ENCODE measurements at places on chromosomes 1 and 21.

DNA sequence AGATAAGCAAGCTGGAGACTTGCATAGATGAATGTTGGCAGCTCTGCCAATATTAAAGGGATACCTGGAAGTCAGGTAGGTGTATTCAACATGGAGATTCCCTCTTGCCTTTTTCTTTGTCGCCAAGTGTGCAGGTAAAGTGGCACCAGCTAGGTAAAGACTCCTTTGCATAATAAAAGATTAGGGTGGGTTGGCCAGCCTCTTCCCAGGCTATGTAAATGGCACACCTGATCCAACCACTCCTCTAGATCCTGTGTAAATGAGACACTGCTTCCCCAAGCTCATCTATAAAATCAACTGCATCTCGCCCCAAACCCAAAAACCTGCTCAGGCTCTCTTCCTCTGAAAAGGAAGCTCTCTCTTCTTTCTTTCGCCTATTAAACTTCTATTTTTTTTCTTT, 100.8 kb upstream of the DSCAM start:
- no peak for DNase-seq

DNA sequence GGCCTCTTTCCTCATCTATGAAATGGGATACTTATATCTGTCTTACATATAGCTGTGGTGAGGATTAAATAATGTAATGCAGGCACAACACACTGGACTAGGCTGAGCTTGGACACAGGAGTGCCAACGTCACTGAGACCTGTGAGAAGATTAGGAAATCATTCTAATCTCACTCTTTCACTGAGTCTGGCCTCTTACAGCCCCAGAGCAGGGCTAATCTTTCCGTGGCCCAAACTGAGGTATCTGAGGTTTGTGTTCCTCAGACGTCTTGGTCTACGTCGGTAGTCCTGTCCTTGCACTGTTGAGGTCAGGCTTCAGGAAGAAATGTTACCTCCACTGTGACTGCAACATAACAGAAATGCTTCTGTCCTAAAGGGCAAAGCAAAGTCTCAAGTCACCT, 22.6 kb upstream of the A3GALT2 start:
- no peak for DNase-seq

GRCh38 chr21:43323244-43324005, 103.5 kb downstream of the SIK1 start:
- DNase-seq: no peak

DNA sequence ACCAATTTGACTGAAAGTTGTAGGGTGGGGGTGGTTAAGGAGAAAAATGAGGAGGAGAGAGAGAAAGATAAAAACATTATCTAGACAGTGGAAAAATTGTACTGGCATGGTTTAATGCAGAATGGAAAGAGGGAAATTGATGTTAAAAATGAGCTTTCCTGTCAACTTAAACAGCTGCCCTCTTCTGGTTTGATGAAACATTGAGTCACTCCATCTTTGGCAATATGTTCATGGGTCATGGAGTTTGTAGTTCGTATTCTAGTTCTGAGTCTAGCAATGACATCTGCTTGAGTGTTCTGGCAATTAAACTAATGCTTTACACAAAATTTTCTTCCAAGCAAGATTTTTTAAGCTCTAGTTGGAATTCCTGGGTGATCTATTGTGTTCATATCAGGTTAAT, 9.6 kb downstream of the ZNF648 start:
- no peak for DNase-seq

DNA sequence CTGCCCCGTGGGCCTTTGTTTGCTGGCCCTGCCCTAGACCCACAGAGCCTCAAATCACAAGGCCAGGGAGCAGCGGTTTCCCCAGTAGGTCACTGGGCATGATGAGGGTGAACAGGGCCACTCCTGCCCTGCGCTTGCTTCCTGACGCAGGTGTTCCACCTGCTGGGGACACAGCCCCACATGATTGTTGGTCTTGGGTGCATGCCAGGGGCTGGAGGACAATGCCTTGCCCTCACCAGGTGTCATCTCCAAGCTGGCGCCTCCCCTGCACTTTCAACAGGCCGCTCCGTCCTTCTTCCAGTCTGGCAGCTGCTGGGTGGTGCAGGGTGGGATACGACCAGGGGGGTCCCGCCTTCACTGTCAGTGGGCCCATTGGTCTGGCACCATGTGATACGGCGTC, 24.3 kb downstream of the IL10RB start:
- no peak for DNase-seq

DNA sequence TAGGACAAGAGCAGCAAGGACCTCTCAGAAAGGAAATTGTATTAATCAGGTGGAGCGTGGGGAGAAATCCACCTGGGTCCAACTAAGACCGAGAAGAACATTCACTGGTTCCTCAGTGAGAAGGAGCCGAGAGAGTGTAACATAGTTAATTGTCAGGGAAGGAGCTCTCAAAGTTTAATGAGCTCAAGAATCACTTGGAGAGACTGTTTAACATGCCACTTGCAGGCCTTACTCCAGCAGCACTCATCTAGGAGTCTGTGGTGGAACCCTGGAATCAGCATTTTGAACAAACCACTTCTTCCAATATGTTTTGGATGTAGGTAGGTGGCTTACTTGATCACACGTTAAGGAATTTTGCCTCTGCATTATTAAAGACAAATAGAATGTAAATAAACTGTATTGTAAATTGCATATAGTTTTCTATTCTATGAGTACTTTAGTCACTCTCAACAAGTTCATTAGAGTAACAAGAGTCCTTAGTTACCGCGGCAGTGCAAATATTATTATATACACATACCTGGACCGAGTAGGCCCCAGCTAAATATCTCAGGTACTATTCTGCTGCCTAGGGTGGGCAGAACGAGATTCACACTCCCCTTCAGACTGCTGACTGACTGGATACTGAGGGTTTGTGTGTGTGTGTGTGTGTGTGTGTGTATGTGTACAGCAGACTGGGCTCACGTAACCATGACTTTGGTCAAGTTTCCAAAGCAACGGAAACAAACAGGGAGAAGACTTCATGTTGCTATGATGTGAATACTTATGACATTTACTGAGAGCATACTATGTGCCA, 203.2 kb upstream of the USP24 start:
- DNase-seq: no peak

GRCh38 chr1:167196166-167196565, 24.5 kb upstream of the POU2F1 start:
- DNase-seq: no peak

- no peak for DNase-seq
These were observed 454 bp downstream of the CORT start for GRCh38 chr1:10450156-10450814.

- DNase-seq: no peak
These were observed 122.8 kb downstream of the SYF2 start for GRCh38 chr1:25109531-25109951.

GRCh38 chr21:46664316-46664995, 29.0 kb downstream of the PRMT2 start:
- DNase-seq: no peak

DNA sequence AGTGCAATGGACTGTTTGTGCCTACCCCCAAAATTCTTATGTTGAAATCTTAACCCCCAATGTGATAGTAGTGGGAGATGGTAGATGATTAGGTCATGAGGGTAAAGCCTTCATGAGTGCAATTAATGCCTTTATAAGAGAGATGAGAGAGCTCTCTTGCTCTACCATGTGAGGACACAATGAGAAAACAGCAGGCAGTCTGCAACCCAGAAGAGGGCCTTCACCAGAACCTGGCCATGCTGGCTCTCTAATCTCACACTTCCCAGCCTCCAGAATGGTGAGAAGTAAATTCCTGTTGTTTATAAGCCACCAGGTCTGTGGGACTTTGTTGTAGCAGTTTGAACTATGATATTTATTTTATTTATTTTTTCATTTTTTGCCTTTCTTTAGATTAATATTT, 21.0 kb downstream of the RYR2 start:
- no peak for DNase-seq

- no peak for DNase-seq
These were observed 1.7 kb upstream of the INAVA start for GRCh38 chr1:200892958-200893357.

GRCh38 chr1:104593413-104594187, 843.9 kb downstream of the AMY1C start:
- peak; percentile 26 for DNase-seq

DNA sequence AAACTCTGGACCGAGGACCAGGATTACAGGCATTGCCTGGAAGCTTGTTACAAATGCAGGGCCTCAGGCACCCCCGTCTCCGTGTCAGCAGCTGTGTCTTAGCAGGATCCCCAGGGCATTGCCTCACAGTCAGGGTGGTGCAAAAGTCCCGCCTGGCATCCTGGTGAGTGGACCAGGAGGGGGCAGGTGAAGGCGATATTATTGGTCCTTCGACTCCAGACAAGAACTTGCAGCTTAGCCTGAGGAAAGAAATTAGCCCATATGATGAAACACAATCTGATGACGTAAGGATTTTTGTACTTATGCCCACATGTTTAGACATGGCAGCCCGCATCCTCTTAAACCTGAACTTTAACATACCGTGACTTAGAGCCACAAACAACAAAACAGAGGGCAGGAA, 40.8 kb downstream of the RSPH1 start:
- no peak for DNase-seq

GRCh38 chr1:216566641-216567205, 143.5 kb upstream of the USH2A start:
- peak; percentile 1 for DNase-seq

GRCh38 chr1:39507230-39507928, 15.9 kb downstream of the BMP8A start:
- DNase-seq: no peak

DNA sequence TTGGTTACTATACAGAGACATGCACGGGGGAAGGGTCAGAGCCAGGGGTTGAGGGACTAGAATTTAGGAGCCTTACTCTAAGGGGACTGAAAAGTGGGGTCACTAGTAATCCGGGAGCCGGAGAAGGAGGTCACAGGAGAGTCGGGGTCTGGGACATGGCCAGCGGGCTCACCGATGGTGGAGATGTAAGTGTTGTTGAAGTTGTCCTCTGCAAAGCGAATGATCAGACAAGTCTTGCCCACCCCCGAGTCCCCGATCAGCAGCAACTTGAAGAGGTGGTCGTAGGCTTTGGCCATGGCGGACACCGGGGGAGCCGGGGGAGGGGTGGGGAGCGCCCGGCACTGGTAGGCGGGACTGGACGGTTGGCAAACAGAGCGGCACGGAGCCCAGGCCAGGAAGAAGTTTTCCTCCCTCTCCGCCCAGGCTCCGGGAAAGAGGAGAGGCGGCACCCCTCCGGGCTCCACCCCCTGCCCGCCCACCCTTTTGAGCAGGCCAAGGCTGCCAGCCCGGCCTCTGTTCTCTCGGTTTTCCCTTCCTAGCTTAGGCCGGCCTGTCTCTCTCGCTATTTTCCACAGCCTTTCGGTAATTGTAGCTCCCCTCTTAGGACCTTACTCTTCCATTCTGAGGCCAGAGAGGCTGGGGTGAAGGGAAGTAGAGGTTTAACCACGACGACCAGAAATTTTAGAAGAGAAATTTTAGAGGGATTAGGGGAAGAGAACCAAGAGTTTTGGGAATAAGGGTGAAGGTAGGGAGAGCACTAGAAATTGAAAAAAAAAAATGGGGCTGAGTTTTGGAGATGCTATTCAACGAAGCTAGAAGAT, at the start of gene RAB13:
Gene RAB13 (minus strand): TSS at position 399 of the 821 bp plus-strand sequence. CDS start 103 bp downstream, at position 296.
- no peak for DNase-seq

GRCh38 chr1:182235952-182236650, 155.5 kb downstream of the GLUL start:
- no peak for DNase-seq

- no peak for DNase-seq
These were observed 34.2 kb downstream of the SYF2 start for GRCh38 chr1:25197982-25198662.

GRCh38 chr21:46004168-46004861, 22.7 kb downstream of the COL6A1 start:
- DNase-seq: peak; percentile 7

DNA sequence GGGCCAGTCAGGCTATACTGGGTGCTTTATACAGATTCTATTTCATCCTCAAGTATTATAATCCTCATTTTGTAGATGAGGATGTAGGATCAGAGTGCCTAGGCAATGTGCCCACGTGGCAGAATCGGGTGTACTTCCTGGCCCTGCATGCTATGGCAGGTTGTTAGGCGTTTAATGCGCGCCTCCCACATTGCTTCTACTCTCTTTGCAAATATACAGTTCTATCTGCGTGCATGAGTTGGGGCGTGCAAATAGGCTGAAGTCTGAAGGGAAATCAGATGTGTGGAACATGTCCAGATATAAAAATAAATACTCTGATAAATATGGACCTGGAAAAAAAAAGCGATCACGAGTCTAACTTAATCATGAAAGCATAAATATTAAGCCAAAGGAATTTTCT, 194.7 kb upstream of the FMN2 start:
- DNase-seq: no peak

- no peak for DNase-seq
These were observed 754.0 kb upstream of the ADGRL4 start for GRCh38 chr1:79760531-79760930.

DNA sequence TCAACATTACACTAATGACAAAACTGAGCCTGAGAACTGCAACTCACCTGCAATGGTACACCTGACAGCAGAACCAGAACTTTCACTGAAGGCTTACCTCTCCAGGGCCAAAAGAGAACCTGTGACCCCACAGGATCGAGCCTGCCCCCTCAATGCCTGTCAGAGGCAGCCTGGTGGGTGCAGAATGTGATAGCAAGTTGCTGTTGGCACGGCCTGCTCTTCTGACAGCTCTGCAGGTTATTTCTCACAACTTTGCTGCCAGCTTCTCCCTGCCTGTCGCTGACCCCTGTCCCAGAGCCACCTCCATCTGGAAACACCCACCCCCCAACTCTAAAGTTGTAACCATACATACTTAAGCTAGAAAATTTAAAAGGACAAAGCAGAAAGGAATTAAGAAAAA, 35.2 kb downstream of the HIVEP3 start:
- DNase-seq: no peak

DNA sequence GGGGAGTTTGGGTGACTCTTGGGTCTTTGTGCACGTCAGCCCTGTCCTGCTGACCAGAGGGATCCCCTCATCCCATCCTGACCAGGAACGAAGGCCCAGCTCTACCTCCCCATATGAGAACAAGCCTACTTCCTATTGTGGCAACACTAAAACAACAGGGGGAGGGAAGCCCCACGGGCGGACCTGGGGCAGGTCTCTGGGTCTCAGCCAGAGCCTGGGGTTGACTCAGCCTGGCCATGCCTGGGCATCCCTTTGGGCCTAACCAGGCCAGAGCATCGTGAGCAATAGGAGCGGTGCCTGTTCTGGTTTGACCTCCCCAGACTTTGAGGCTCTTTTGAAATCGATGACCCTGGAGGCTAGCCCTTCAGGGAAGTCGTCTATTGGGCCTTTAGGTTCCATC, 16.8 kb downstream of the RPS6KA1 start:
- DNase-seq: no peak

DNA sequence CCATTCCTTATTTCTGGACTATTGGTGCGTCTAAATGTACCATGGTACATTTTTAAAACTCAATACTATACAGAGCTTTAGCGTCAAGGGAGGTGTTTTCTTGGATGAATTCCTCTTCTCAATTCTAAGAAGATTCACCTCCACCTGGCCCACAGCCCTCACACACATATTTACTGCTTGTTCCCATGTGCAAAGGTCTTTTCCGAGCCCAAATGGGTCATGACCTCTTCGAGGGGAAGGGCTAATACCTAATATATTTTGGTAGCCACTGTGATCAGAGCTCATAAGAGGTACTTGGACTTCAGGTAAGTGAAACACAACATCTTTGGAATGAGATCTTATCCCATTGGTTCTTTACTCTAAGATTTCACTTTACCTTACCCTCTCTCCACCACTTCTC, 205.9 kb downstream of the SDCCAG8 start:
- DNase-seq: no peak

- DNase-seq: peak; percentile 81
These were observed 1.5 kb upstream of the FCMR start for GRCh38 chr1:206923009-206923960.
